ENCODE measurements at places on chromosomes 4 and X.

DNA sequence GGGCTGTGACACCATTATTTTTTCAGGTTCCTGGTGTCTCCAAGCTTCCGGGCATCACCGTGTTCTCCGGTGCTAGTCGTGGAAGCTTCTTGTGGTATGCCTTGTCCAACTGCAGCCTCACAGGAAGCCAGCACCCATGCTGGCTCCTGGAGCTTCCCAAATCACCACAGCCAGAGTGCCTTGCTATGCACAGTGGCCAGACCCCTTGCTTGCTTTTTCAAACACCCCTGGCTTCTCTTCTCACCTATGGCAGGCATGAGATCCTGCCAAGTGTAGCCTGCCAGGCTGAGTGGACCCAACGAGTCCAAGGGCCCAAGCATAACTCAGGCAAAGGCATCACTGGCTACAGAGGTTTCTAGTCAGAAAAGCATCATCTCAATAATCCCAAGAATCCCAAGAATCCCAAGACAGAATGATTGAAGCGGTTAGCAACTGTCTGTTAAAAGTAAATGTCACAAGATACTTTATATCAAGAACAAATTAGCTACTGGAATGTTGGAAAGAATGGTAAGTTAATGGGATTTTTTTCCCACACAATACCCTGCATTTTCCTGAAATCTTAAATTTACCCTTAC is 1522.9 kb downstream of the PCDH18 start:
- DNase-seq: no peak

DNA sequence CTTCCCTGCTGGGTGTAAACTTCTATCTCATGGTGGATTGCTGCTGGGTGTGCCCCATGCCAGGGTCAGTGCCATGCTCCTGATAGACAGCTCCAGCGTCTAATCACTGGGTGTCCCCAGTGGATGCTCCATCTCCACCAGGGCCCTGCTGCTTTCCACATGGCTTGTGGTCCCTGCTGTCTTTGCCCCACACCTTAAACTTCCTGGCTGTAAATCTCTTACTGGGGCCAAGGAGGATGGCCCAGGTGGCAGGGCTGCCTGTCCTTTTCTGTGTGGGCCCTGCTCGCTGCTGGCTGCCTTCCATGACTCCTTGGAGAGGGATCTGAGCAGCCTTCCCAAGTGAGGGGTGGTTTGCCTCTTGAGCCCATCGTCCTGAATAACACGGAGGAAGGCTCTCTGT is 51.8 kb downstream of the RGS12 start:
- peak; percentile 0 for DNase-seq

- no peak for DNase-seq
Measured at GRCh38 chr4:152988721-152989553, 52.8 kb downstream of the FHDC1 start.

DNA sequence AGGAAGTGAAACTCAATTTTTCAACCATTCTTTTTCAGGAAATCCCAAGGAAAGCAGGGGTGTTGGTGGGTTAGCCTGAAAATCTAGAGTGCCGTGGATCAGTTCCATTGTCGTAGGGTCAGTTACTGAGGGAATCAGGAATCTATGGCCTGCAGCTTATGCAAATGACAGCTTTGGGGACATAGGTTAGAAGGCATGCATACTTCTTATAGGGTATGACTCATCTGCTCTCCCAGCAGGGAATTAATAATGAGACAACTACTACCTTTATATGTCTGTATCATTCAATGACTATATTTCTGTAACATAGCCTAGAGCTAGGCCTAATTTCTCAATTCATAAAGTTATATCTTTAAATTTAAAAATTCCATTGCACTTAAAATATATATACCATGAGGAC is 36.6 kb downstream of the ZNF41 start:
- DNase-seq: no peak

- no peak for DNase-seq
Measured at GRCh38 chr4:140153419-140153717, 616 bp downstream of the MAML3 start.

GRCh38 chr4:1469607-1470392 is 63.6 kb upstream of the NKX1-1 start:
- DNase-seq: no peak

DNA sequence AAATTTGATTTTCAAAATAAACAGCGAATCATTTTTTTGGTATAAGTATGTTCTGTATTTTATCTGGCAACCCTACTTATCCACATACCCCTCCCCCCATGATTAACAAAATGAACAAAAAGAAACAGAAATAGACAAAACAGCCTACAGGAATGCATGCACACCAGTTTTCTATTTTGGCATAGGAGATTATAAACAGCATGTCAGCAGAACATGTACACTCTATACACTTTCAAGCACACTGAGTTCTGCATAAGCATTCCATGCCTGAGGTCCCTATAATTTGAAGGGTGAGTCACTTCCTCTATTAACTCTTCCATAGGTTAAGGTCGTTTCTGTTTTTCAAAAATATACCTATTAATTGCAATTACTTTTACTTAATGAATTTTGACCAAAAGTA is 28.0 kb upstream of the ZNF280C start:
- no peak for DNase-seq

DNA sequence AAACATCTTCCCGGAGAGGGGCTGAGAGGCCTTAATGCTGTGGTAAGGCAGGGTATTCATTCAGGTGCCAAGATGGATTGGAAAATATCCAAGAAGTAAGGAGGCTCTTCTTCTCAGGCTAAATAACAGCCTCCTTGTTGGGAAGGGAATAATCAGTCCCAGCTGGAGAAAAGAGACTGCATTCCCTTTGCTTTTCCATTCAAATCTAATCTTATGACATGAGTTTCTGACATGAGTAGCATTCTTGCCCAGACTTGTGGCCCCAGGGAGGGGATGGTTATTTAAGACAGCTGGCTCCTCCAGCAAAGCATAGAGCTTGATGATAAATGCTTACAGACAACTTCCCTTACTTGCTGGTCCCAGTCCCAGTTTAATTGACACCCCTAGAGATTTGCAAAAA is 98.3 kb downstream of the DCLK2 start:
- DNase-seq: no peak

Data from T-helper 2 cell treated with Interferon-gamma antibody and Interleukin-4, amounts not matched to agents 5 μg/mL and 100 μg/mL, for 36 hours (primary cell).